ENCODE measurements at places on chromosomes 2 and 18.

DNA sequence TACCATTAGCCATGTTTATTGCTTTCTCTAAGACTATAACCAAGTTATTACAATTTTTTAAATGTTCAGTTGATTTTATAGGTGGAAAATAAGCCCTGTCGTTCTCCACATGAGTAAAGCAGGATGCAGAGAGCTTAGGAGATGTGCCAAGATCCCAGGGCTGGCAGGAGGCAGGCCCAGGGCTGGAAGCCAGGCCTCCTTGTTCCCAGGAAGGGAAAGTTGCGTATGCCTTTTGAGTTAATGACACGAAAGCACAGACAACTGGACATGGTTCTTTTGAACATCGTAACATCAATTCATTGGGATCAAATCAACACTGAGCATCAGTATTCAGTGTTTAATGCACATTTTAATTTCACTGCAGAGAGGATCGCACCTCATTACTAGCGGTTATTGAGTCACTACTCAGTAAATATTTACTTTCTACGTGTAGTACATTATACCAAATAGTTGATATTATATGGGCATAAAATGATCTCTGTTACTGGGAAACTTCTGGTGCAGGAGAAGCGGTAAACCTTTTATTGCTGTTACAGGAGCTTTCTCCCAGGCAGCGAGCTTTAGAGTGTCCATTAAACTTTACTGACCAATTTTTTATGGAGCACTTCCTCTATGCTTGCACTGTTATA is 60.0 kb downstream of the RNF144A start:
- no peak for DNase-seq

- no peak for DNase-seq
Observed at GRCh38 chr18:37270666-37271052, 294.9 kb downstream of the CELF4 start.

- DNase-seq = no peak
Observed at GRCh38 chr2:194343167-194343566, 1313.9 kb upstream of the SLC39A10 start.

DNA sequence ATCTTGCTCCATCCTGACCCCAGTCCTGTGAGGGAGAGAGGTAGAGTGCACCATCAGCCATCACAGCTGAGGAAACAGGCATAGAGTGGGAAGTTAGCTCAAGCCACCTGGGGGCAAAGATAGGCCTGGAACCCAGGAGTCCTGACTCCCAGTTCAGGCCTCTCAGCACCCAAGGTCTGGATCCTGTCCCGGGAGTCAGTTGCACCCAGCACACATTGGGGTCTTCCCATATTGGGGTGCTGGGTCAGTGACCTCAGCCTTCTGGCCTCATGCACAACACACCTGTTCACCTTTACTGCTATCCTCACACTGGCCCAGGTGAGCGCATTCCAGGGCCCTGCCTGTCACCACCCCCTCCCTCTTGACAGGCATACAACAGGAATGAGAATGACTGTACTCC is 24.7 kb downstream of the ST8SIA5 start:
- DNase-seq = no peak

- DNase-seq = no peak
Observed at GRCh38 chr2:85255813-85256594, 71.8 kb downstream of the TGOLN2 start.

GRCh38 chr2:202425036-202425435 is 48.9 kb downstream of the BMPR2 start:
- no peak for DNase-seq
